ENCODE measurements at places on chromosomes 12 and 14.

DNA sequence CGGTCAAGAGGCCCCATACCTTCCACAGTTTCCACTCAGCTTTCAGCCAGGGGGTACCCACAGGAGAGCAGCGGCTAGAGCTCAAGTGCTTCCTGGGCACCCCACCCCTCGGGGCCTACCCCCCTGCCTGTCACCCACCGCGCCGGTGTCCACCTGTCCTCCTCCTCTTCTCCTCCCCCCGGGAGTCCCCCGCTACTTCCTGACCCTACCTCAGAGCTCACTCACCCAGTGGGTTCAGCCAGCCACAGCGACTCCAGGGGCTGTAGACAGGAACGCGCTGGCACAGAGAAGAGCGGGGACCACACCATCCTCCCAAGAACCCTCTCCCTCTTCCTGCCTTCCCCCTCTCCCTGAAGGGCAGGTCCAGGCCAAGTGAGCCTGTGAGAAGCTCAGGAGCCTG lies 123.0 kb downstream of the ESRRB start:
- DNase-seq, result no peak

DNA sequence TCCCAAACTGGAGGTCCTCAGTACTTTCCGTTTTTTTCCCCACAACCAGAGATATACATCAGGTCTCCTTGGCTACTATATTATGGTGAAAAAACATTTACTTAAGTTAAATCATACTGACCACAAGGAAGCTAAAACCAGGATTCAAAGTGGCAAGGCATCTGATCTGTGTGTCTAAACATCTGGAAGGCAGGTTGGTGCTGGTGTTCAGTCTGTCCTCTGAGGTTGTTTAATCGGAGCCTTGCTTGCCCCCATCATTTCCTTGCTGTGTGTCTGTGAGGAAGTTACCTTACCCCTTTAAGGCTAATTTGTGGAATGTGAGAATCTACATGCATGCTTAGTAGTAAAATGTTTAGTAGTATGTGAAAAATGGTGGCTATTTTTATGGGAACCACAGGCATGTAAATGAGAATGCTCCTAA lies 75.6 kb downstream of the GALNT4 start:
- no peak for DNase-seq

- DNase-seq, result no peak
These were observed 114.4 kb downstream of the CALM1 start for GRCh38 chr14:90511252-90511651.

GRCh38 chr14:24694680-24695079 lies 60.7 kb upstream of the GZMB start:
- DNase-seq, result no peak

- peak; percentile 19 for DNase-seq
These were observed 58.0 kb upstream of the CDKN3 start for GRCh38 chr14:54338696-54339317.

Measured in SJCRH30 (cell line).